ENCODE measurements at places on chromosomes 5 and 9.

GRCh38 chr9:81890104-81890503, 38.1 kb upstream of the SPATA31D4 start:
- no peak overlapping the region for H3K4me3 ChIP-seq
- no peaks in the 10 kb centered on the region for H3K36me3 ChIP-seq
- no peak overlapping the region for H3K27ac ChIP-seq
- no peak for DNase-seq

DNA sequence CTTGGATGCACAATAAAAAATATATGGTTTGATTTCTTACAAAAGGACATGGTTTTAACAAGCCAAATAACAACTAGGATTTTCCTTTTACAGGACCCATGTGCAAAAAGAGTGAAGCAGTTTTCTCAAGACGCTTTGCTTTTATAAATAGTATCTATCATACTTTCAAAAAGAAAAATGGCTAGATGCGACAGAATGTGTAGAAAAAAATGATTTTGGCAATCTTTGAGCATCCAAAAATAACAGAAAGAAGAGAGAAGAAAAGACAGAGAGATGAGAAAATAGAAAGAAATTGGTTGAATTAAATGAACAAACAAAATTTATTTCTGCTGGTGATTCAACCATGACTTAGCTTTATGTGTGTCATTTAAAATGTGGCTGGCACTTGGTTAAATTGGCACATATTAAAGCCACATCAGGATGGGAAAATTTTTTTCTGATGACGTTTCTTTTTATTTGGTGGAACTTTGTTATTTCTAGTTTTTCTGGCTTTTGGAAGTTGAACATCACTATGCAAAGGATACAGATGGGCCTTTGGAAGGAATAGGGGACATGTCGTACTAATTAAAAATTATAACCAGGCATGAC, 35.6 kb upstream of the NREP start:
- no peak overlapping the region for H3K27ac ChIP-seq
- no peaks in the 10 kb centered on the region for H3K27me3 ChIP-seq
- H3K4me1 ChIP-seq: no peaks in the 10 kb centered on the region
- no peak overlapping the region for H3K4me3 ChIP-seq
- no peak for DNase-seq
- H3K36me3 ChIP-seq: no peaks in the 10 kb centered on the region

- H3K4me3 ChIP-seq: no peak overlapping the region
- no peaks in the 10 kb centered on the region for H3K36me3 ChIP-seq
- DNase-seq: no peak
- H3K4me1 ChIP-seq: no peaks in the 10 kb centered on the region
Observed at GRCh38 chr5:10921160-10921559, 160.1 kb upstream of the DAP start.

DNA sequence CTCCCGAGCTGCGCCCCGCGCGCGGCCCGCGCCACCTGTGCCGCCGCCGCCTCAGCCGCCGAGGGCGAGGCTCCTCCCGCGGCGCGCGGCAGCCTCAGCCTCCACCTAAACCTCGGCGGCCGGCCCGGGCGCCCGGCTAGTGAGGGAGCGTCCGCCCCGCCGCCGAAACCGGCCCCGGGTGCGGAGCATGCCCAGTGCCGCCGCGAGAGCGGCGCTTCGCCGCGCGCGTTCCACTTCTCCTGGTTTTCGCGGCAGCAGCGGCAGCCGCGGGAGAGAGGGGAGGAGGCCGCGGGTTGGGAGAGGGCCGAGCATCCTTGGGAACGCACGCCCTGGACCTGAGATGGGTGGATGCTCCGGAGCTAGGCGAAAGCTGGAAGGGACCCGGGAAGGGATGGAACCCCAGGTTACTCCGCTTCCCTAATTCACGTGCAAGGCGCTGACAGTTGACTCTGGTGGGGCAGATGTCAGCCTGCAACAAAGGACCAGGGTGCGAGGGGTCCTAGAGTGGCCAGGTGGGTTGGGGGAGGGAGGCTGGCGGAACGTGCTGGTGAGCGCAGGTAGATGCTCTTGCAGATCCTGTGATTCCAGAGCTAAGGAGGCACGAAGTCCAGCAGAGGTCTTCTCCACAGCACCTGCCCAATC, at the start of gene CTNND2:
Gene CTNND2, minus strand, starts transcription at position 182 of the 642 bp plus-strand sequence. CDS start 593 bp downstream, outside the sequence.
- H3K4me3 ChIP-seq: no peak within 1 kb of the TSS
- DNase-seq: no peak
- H3K36me3 ChIP-seq: no peaks in the 10 kb centered on the region
- peaks cover 35% of the 10 kb centered on the region for H3K27me3 ChIP-seq
- no peaks in the 10 kb centered on the region for H3K4me1 ChIP-seq

DNA sequence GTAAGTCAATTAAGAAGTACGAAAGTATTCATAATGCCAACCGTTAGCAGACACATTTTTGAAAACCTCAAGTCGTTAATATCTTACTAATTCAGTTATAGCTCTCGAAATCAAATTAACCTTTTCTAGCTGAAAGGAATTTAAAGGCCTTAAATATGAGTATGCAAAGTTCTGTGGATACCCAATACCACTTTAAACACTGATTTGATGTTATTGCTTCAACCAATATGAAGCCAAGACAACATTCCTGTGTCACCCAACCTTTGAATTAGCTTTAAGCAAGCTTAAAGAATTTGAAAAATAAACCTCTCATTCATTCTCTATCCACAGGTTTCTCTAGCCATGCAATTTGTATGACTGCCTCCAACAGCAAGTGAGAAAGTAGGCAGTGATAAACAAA, 204.5 kb downstream of the MCTP1 start:
- no peak overlapping the region for H3K4me3 ChIP-seq
- H3K27ac ChIP-seq: no peak overlapping the region
- no peak for DNase-seq
- H3K4me1 ChIP-seq: peaks cover 6% of the 10 kb centered on the region
- H3K36me3 ChIP-seq: no peaks in the 10 kb centered on the region

GRCh38 chr5:177557041-177557647, 2.8 kb upstream of the FAM193B start:
- peaks cover 21% of the 10 kb centered on the region for H3K4me1 ChIP-seq
- H3K4me3 ChIP-seq: no peak overlapping the region
- H3K27me3 ChIP-seq: no peaks in the 10 kb centered on the region
- no peak overlapping the region for H3K27ac ChIP-seq
- H3K36me3 ChIP-seq: no peaks in the 10 kb centered on the region

- no peak overlapping the region for H3K4me3 ChIP-seq
- no peaks in the 10 kb centered on the region for H3K27me3 ChIP-seq
- no peaks in the 10 kb centered on the region for H3K36me3 ChIP-seq
- H3K27ac ChIP-seq: no peak overlapping the region
- no peak for DNase-seq
Observed at GRCh38 chr5:93346301-93346700, 234.7 kb downstream of the NR2F1-AS1 start.

DNA sequence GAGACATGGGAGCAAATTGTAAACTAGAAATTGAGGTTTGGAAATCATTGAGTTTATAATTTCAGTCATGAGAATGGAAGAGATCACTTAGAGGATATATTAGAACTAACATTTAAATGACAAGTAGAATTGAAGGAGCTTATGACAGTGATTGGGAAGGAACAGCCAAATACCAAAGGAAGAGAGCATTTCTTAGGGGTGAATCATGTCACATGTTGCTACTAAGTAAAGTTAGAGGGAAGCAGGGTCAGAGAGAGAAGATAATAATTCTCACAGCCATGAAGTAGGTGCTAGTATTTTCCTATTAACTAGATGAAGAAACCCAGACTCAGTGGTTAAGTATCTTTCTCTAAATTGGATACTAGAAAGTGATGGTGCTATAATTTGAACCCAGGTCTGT, 59.3 kb downstream of the COMMD10 start:
- H3K27ac ChIP-seq: no peak overlapping the region
- no peak for DNase-seq
- no peaks in the 10 kb centered on the region for H3K36me3 ChIP-seq
- H3K27me3 ChIP-seq: no peaks in the 10 kb centered on the region
- H3K4me1 ChIP-seq: no peaks in the 10 kb centered on the region
- no peak overlapping the region for H3K4me3 ChIP-seq

DNA sequence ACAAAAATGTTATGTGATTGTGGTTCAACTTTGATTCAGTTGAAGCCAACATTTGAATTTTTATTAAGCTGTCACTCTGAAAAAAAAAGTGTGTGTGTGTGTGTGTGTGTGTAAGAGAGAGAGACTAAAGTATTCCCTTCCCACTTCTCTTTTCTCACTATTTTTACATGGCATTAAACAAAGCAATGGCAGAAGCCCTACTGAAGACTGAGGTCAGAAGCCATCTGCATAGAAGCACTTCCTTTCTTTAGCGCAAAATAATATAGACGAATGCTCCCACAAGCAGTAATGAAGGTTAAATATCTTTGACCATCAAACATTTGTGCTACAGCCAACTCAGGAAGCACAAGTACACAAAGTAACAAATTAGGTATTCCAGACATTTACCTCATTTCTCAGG, 540.5 kb downstream of the KCTD16 start:
- no peak overlapping the region for H3K4me3 ChIP-seq
- no peaks in the 10 kb centered on the region for H3K36me3 ChIP-seq
- H3K27ac ChIP-seq: no peak overlapping the region
- no peaks in the 10 kb centered on the region for H3K27me3 ChIP-seq
- no peaks in the 10 kb centered on the region for H3K4me1 ChIP-seq
- DNase-seq: no peak

DNA sequence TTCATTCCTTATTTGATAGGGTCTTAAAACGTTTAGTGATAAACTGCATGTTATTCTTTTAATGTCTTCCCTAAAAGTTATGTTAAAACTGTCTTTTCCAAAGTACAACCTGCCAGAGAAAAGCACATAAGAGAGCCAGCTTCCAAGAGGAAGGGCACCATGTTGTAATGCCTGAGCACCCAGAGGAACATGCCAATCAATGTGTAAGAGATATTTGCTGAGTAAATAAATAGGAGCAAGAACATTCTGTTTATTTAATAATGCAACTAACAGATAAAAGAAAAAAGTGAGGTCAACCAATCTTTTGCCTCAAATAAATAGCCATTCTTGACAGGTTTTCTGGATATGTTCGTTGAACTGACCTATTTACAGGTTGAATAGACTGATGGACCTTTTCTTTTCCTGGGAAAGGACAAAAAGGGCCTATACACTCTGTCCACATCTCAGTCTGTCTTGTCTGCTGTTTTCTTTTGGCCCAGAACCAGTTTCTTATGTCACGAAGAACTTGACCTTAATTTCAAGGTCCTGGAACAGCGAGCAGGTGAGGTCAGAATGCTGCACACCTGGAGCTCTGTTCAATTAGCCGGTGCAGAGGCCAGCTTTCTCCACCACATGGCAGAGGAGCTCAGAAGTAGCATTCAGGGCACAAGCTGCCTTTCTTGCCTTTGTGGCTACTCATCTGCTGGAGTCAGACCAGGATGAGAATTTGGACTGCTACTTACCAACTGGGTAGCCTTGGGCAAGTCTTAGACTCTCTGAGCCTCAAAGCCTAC, 77.7 kb downstream of the PLCXD3 start:
- no peak overlapping the region for H3K4me3 ChIP-seq
- H3K4me1 ChIP-seq: no peaks in the 10 kb centered on the region
- no peak for DNase-seq
- H3K36me3 ChIP-seq: no peaks in the 10 kb centered on the region
- H3K27me3 ChIP-seq: no peaks in the 10 kb centered on the region

GRCh38 chr9:7094576-7094975, 336.8 kb downstream of the KDM4C start:
- DNase-seq: no peak
- H3K4me1 ChIP-seq: peaks cover 9% of the 10 kb centered on the region
- no peak overlapping the region for H3K4me3 ChIP-seq
- H3K27ac ChIP-seq: no peak overlapping the region
- peaks cover 10% of the 10 kb centered on the region for H3K36me3 ChIP-seq
- H3K27me3 ChIP-seq: no peaks in the 10 kb centered on the region

GRCh38 chr5:133238426-133239205, 186.8 kb downstream of the HSPA4 start:
- H3K36me3 ChIP-seq: no peaks in the 10 kb centered on the region
- no peaks in the 10 kb centered on the region for H3K4me1 ChIP-seq
- peaks cover 22% of the 10 kb centered on the region for H3K27me3 ChIP-seq
- no peak for DNase-seq

GRCh38 chr5:171614971-171615653, 170.5 kb upstream of the SMIM23 start:
- peaks cover 1% of the 10 kb centered on the region for H3K36me3 ChIP-seq
- no peak for DNase-seq
- H3K27me3 ChIP-seq: peaks cover 36% of the 10 kb centered on the region
- H3K27ac ChIP-seq: no peak overlapping the region
- no peaks in the 10 kb centered on the region for H3K4me1 ChIP-seq

DNA sequence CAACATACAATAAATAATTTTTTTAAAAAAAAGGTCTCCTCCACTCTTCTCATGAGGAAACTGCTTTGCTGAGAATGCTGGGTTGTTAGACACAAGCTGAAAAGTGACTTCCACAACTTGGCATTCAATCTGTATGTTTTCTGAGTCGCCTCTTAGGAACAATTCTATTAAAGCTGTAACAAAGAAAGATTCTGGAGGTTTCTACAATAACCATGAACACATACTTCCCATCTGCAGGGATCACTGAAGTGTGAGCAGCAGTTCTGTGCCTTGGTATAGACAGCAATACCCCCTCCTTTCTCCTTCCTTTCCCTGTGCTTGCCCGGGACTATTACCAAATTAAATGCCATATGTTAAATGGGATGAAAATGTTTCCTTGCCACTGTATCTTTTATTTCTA, 1.5 kb downstream of the DIRAS2 start:
- H3K4me3 ChIP-seq: no peak overlapping the region
- peaks cover 84% of the 10 kb centered on the region for H3K27me3 ChIP-seq
- H3K4me1 ChIP-seq: no peaks in the 10 kb centered on the region
- no peaks in the 10 kb centered on the region for H3K36me3 ChIP-seq
- no peak overlapping the region for H3K27ac ChIP-seq

DNA sequence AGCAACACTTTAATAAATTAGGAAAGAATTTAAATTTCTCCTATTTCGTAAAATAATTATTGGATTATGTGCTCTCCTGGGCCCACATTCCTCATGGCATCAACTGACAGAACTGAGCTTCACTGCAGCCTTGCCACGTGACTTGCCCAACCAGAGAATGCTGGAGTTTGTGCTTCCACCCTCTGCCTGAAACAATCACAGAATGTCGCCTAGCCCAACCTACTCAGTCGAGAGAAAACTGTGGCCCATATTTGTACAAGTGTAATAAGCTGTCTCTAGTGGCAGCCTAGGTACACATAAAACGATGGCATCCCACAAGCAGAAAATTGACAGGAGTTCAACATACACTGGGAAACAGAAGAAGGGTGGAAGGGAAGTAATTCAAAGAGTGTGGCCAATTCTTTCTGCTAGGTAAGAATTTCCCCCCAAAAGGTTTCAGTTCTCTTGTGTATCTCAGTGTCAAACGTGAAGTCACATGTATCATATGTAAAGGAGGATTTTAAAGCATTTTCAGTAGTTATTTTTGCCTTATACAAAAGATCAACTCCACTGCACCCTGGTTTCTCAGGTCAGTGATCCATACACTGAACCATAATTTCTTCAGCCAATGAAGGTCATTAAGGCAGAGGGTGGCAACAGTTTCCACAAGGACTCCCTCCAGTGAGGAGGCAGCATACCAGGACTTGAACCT, 41.7 kb downstream of the ZNF608 start:
- no peak overlapping the region for H3K4me3 ChIP-seq
- no peaks in the 10 kb centered on the region for H3K27me3 ChIP-seq
- H3K36me3 ChIP-seq: no peaks in the 10 kb centered on the region

- H3K36me3 ChIP-seq: no peaks in the 10 kb centered on the region
- DNase-seq: no peak
- no peak overlapping the region for H3K4me3 ChIP-seq
- no peak overlapping the region for H3K27ac ChIP-seq
- no peaks in the 10 kb centered on the region for H3K27me3 ChIP-seq
- H3K4me1 ChIP-seq: no peaks in the 10 kb centered on the region
Observed at GRCh38 chr9:26559506-26559905, 333.1 kb downstream of the CAAP1 start.

GRCh38 chr5:68196876-68197275, 18.7 kb upstream of the PIK3R1 start:
- H3K27ac ChIP-seq: no peak overlapping the region
- no peaks in the 10 kb centered on the region for H3K27me3 ChIP-seq
- H3K36me3 ChIP-seq: no peaks in the 10 kb centered on the region
- DNase-seq: no peak

Data from central memory CD8-positive, alpha-beta T cell (primary cell).